Immature natural killer cell (primary cell): ENCODE measurements at places on chromosomes 1 and 21.

GRCh38 chr1:165143437-165144065, 213.0 kb downstream of the LMX1A start:
- no peaks in the 10 kb centered on the region for H3K36me3 ChIP-seq
- no peak overlapping the region for H3K27ac ChIP-seq
- peaks cover 2% of the 10 kb centered on the region for H3K27me3 ChIP-seq
- no peak for DNase-seq
- H3K4me3 ChIP-seq: no peak overlapping the region
- no peaks in the 10 kb centered on the region for H3K4me1 ChIP-seq

DNA sequence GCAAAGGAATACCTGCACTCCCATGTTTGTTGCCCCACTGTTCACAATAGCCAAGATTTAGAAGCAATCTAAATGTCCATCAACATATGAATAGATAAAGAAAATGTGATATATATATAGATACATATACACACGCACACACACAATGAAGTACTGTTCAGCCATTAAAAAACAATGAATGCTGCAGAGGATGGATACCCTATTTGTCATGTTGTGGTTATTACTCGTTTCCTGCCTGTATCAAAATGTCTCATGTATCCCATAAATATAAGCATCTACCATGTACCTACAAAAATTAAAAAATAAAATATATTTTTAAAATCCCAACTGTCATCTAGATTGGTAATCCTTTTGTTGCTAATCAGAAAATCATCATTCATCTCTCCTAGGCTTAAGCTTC, 634.8 kb upstream of the ADGRL2 start:
- H3K27me3 ChIP-seq: no peaks in the 10 kb centered on the region
- H3K4me3 ChIP-seq: no peak overlapping the region
- H3K4me1 ChIP-seq: no peaks in the 10 kb centered on the region
- H3K27ac ChIP-seq: no peak overlapping the region

DNA sequence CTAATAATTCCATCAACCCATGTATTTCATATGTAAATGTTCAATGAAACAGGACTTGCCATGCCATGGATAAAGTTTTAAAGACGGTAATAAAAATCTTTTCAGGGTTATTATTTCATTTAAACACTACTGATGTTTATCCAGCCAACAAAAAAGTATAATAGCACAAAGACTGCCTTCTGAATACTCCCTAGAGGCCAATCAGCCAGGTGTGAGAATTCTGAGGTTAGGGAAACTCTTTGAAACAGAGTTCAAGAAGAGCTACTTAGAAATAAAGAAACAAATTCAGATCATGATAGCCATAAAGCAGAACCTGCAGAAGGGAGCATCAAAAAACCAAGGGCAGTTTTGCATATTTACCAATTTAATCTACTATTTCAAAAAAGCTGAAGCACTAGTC, 48.7 kb downstream of the AKT3 start:
- peaks cover 4% of the 10 kb centered on the region for H3K36me3 ChIP-seq
- H3K27ac ChIP-seq: no peak overlapping the region
- H3K4me3 ChIP-seq: no peak overlapping the region

GRCh38 chr1:110159168-110159567, 8.9 kb downstream of the SLC6A17 start:
- peaks cover 29% of the 10 kb centered on the region for H3K27me3 ChIP-seq
- no peak for DNase-seq
- H3K4me3 ChIP-seq: no peak overlapping the region
- H3K4me1 ChIP-seq: no peaks in the 10 kb centered on the region
